ENCODE measurements at places on chromosomes 2 and 18. TPM values are rescaled to one million over a fixed set of nuclear protein-coding genes. Genes with fewer than 3 reads are reported as not detected.

GRCh38 chr2:241123816-241124536 lies 21.9 kb upstream of the MTERF4 start:
- DNase-seq, result no peak

DNA sequence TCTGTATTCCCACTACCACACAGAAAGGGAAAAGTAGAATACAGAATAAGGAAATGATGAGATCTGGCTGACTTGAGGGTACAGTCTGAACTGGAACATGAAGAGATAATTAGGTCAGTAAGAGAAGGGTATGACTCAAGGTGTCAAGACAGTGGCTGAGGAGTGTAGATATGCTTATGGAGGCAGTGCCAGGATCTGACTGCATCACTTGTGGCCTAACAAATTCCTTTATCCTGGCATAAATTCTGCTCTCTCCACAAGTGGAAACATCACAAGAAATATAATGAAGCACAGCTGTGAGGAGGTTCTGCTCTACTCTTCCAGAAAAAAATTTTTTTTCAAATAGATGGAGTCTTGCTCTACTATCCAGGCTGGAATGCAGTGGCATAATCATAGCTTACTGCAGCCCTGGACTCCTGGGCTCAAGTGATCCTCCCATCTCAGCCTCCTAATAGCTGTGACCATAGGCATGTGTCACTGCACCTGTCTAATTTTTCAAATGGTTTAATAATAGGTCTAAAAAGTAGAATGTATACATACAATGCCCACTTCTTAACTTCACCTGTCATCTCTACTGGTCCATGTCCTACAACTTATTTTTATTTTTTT lies 85.3 kb downstream of the C2orf74 start:
- no peak for DNase-seq

DNA sequence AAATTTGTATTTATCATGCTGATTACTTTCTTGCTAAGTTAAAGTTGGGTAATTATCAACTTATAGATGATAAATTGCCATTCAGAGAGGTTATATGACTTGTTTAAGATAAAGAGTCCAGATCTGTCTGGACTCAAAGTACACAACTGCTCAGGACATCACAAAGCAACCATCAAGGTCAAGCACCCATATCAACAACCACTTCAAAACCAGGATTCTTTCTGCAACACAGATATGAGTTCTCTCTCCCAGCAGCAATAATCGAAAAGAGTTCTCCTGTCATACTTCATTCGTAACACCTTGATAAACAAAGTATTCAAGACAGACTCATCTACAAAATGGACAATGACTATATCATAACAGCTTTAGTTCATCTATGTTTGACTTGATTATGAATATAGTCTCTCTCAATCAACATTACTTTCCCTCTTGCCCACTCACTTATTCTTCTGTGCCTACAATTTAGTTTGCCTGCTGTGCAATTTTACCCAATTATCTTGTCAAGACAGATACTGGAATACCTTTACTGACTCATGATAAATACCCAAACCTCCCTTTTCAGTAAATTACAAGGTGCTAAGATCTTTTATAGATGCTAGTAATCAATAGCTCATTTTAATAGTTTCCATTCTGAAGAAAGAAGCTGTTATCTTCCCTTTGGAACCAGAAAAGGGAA lies 281.8 kb downstream of the NBAS start:
- DNase-seq, result no peak

DNA sequence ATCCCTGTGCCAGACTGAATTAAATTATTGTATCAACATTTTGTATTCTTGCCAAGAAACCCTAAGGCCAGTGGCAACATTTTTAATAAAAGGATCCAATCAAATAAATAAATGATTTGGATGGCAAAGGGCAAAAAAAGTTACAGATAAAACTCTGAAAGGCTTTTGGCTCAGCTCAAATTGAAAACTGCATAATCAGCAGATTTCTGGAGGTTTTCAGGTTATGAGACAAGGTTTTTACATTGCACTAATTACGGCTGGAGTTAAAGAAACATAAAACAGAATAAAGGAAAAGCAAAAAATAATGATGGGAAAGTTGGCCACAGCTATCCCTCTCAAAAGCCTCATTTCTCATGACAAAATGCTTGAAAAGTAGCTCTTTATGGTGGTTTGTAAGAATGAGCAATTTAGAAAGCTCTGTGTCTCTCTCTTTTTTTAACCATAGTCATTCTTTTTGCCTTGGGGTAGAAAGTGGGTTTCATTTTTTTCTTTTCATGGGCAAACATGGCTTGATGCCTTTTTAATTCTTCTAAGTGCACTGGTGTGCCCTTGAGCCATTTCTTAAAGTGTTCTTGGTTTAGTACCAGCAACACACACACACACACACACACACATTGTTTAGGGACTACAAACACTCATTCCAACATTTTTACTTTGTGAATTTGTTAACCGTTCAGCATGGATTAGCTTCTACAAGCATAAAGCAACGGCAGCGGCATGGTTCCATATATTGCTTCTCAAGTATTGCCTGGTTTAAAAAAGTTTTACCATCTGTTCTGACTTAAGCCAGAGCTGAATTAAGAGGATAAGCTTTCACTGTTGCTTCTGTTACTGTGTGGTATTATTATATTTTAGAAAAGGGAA lies 747.1 kb upstream of the FSHR start:
- no peak for DNase-seq

GRCh38 chr18:49514577-49514976 lies 27.5 kb upstream of the C18orf32 start:
- no peak for DNase-seq

DNA sequence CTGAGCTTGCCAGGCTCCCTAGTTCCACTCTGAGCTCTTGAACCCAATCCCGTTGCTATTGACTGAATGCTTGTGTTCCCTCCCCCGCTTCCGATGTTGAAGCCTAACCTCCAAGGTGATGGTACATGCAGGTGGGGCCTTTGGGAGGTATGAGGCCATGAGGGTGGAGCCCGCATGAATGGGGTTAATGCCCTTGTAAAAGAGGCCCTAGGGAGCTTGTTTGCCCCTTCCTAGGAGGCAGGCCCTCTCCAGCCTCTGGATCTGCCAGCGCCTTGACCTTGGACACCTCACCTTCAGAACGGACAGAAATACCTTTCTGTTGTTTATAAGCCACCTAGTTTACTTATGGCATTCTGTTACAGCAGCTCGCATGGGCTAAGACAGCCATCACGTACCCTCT lies 71.6 kb downstream of the TFCP2L1 start:
- no peak for DNase-seq

DNA sequence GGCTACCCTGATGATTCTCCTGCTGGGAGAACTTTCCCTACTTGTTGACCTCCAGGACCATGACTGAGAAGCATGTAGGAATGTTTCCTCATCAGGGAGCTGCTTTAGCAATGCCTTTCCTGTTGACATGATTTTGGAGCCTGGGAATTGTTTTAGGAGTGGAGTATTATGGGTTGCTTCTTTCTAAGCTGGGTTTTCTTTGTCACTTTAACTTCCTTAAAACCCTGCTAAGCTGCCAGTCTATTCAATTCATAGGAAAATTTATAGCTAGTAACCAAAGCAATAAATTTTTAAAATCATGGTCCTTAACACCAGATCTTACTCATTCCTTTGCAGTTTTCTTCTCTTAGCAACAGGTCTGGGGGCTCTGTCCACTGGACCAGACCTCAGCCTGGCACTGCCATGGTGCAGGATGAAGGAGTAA lies 125.6 kb upstream of the TACR1 start:
- DNase-seq, result no peak

GRCh38 chr2:202693503-202693902 lies 58.7 kb downstream of the FAM117B start:
- DNase-seq, result no peak

GRCh38 chr2:169839954-169840746 lies 12.9 kb downstream of the UBR3 start:
- no peak for DNase-seq

- DNase-seq, result no peak
Measured at GRCh38 chr2:69918401-69918800, 3.5 kb downstream of the MXD1 start.

DNA sequence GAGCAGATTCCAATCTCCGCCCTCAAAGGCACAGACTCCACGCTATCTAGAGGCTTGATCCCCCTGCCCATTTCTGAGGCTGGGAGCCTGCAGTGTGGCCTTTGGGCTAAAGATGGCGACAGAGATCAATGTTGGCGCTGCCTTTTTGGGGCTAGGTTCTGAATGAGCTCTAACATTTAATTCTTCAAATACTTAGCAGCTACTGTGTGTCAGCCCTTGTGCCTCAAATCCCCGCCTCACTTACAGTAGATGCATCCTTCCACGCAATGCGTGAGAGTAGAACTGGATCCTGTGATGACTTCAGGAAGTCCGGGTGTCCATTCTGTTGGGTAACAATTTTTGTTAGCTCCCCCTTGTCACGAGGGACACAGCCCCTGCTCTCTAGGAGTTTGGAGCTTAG lies 12.4 kb downstream of the IL1F10 start:
- DNase-seq, result no peak

DNA sequence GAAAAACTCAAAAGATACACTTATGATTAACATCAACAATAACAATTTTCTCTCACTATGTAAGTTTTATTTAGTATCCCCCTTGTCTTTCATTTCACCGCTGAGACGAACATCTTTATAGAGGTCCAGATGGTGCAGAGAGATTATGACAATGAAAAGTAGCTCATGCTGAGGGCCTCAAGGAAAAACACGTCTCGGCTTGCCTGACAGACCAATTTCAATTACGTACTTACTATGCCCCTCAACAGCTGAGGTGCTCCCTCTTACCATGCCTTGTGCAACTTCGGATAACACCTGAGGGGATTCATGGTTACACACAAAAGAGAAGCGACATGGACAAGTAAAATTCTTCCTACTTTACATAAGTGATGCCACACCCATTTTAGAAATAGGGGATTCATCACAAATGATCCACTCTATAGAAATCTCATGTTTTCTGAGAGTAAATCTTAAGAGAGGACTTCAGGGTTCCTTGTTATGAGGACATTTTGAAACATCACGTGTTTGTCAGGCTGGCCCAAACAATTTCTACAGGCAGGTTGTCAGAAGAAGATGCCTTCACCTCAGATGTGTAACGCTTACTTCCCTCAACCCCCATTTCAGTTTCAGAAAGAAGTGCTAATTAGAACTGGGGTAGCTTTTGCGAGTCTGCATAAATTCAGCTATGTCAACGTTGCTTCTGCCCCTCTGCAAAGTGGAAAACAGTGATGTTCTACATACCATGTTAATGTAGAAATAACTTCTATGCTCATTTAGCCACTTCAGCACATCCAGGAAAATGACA lies 191.4 kb downstream of the NRXN1 start:
- no peak for DNase-seq

DNA sequence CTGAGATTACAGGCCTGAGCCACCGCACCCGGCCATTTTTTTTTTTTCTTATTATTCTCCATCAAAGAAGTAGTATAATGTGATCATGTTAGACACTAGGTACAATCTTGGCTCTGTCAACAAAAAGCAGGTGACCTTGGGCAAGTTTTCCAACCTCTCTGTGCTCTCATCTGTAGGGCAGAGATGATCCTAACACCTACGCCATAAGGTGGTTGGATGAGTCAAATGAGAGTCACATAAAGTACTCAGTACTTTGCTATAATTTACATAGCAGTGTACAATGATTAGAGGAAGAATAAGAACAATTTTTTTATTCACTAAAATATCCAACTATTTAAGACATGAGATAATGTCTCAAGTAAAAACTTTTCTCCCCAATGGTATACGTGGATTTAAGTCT lies 128.6 kb downstream of the TGIF1 start:
- no peak for DNase-seq

- no peak for DNase-seq
Measured at GRCh38 chr2:6945087-6945813, 28.0 kb downstream of the RNF144A start.

DNA sequence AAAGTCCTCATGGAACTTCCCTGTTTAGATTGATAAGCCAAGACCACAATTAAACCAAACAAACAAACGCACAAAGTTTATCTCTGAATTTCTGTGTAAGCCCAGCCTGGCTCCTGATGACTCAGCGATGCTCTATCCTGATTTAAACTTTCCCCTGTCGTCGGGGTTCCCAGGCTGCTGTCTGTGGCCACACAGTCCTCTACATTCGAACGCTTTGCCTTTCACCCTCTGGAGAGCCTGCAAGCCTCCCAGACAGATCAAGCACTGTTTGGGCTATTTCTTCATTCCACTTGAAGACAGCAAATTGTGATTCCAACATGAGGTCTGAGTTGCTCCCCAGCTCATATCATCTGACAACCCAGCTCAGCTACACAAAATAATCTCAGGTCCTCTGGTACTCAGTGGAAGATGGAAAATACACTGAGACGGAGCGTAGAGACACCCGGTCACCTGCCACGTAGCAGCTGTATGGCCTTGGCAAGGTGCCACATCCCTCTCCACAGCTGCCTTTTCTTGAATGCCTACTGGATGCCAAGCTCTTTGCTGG lies 51.2 kb downstream of the CYRIA start:
- no peak for DNase-seq

The PFN4 gene
- total RNA-seq, result 0.14 TPM

The NLRC4 gene
- not detected for total RNA-seq

The SERPINB3 gene
- total RNA-seq, result not detected

The ANKAR gene
- 3.6 TPM for total RNA-seq

The GPR39 gene
- total RNA-seq, result not detected

All from pulmonary artery endothelial cell (primary cell).